ENCODE measurements at places on chromosomes 13 and 19.

DNA sequence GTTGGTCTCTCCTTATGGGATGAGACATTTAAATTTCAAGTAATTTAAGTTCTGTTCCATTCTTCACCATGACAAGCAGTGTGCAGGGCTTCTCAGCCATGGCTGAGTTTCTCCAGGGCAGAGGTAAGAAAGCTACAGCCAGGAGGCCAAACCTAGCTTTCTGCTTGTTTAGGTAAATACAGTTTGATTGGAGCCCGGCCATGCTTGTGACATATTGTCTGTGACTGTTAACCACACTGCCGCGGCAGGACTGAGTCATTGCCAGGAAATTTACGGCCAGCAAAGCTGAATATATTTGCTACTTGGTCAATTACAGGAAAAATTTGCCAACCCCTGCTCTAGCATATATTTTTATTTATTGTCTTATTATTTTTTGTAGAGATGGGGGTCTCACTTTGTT lies 10.7 kb downstream of the NLRP8 start:
- DNase-seq = no peak

GRCh38 chr13:101690871-101691270 lies 238.4 kb downstream of the ITGBL1 start:
- DNase-seq = no peak

GRCh38 chr19:16714702-16715287 lies 4.9 kb upstream of the NWD1 start:
- DNase-seq = peak; percentile 50

DNA sequence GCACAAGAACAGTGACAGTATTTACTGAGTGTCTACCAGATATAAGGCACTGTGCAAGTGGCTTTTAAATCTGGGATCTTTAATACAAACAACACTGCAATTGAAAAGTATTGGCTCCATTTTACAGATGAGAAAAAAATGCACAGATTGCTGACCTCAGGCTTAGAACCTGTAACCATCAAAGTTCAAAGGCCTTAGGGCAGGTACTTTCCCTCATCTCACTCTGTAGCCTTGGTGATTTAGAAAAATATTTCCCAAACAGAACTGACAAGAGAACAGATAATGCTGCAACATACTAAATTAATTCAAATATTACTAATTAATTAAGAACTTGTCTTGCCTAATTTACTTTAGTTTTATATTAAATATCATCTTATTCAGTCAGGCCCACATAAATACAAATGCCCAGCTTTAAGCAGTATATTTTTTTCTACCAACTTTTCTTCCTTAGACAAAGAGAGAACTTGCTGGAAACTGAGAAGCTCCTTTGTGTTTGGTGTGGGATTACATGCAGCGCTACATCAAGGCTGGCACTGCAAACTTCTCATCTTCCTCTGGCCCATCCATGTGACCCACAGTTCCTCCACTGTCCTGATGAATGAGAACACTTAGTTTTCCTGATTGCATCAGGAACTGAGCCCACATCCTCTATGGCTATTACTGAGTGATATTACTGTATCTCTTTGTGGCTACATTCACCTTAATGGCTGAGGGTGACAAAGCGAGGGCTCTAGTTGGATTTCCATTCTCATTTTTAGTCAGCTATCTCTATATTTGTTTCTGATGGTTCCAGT lies 302.1 kb downstream of the ENOX1 start:
- no peak for DNase-seq

DNA sequence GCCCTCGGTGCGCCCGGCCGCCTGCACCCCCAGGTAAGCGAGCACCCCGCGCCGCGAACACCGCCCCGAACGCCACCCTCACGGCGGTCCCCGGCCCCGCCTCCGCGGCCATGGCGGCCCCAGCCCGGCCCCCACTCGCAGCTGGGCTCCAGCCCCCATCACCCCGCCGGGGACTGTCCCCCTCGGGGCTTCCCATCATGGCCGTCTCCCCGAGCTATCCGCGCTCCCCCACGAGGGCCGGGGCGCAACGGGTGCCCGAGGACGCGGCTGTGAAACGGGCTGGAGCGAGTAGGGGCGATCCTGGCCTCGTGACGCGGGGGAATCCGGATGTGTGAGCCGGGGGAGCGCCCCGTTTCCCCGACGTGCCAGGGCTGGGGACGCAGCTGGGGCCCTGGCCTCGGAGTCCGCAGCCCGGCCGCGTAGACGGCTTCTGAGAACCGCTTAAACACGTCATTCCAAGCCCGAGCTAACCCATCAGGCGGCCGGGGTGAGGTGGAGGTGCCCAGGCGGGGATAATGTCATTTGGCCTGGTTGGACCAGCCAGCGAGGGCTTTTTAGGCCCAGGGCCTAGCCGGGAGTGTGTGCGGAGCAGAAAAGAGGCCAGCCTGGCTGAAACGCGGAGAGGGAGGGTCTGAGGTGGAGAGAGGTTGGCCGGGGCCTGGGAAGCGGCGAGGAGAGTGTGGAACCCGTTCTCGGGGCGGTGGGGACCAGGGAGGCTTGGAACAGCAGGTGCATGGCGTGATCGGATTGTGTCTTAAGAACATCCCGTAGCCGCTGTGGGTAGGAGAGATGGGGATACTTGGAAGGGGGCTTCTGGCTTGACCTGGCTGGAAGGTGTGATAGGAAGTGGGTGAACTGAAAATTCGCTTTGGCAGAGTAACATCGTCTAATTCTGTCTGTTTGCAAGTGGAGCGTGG lies 550 bp downstream of the CERS4 start:
- DNase-seq = no peak

DNA sequence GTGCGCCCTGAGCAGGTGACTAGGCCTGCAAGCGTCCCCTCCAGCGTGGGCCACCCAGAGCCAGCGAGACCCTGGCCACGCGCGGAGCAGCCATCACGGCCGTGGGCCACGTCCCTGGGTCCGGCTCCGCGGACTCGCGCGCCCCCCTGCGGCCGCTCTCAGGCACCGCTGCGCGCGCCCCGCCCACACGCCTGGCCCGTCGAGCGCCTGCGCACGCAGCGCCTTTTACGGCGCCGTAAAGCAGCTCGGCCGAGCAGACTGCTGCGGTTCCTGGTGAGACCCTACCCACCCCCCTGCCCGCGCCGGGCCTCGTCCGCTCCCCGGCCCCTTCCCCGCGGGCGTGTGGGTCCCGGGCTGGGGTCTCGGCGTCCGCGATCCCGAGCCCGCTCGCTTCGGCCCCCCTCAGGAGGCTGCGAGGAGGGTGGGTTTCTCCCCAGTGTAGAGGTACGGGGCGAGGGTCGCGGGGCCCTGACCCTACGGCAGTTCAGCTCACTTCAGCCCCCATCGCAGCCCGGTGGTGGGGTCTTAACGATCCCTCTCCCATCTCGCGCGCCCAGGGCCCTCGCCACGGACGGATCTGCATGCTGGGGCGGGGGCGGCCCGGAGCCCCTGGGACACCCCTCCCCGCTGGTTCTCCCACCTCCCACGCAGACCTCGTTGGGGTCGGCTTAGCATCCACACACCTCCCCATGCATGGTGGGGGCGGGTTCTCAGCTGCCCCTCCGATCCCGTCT lies at the start of gene TRAPPC5:
Gene TRAPPC5, plus strand, starts transcription at position 228 of the 734 bp plus-strand sequence. CDS start 1,421 bp downstream, outside the sequence.
- DNase-seq = peak; percentile 90

GRCh38 chr19:9709305-9709704 lies 34.4 kb upstream of the ZNF562 start:
- DNase-seq = no peak

DNA sequence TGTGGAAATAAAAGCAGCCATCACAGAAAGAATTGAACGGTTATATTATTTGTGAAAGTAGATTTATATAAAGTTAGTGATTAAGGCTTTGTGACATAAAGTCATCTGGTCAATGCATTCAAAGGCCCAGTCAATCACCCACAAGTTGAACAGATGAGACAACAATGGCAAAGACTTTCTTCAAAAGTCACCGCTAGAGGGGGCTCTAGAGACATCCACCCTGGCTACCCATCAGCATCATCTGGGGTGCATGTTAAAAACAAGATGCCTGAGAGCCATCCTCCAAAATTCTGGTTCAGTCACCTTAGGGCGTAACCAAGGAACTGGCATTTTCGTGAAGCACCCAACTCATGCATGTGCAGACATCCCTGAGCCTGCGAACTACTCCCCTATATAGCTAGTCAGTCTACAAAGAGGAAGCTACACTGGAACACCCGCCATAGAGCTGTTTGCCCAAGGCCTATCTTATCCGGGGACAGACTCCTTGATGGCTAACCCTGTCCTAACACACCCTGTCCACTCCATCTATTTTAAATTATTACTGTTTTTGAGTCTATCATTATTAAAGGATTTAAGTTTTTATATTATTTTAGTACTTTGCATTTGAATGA lies 970.5 kb downstream of the UQCRFS1 start:
- peak; percentile 1 for DNase-seq

GRCh38 chr13:79937311-79937710 lies 403.6 kb downstream of the SPRY2 start:
- no peak for DNase-seq

DNA sequence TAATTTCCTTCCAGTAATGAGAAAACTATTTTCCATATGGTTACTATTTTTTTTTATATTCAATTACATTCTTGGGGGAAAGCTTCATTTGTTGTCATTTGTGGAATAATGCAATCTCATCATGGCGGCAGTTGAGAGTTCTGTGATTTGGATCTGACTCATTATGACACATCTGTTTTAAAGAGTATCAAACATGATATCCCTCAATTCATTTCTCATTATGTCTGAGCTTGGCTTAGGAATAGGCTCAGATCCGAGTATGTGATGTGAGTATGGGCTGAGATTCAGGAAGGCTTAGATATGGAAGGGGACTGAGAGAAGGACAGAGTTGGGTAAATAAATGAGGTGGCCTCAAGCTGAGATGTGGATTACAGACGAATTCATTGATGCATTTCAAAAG lies 64.4 kb downstream of the POSTN start:
- no peak for DNase-seq

GRCh38 chr19:5225486-5226345 lies 114.9 kb downstream of the PTPRS start:
- no peak for DNase-seq

GRCh38 chr13:47226516-47226915 lies 329.7 kb upstream of the HTR2A start:
- DNase-seq = no peak

DNA sequence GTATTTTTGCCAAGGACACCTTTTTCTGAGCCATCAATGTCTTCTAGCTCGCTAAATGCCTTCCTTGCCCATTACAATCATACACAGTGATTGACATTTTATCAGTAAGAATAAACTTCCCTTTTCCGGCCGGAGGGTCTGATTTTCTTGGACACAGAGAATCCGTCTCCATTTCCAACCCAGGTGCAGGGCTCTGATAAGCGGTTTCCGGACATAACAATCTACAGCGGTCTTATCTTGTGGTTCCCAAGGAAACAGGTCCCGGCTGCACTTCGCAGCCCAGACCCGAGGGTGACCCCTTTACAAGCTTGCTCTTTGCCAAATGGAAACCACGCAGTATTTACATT lies 5.1 kb upstream of the ZNF77 start:
- peak; percentile 56 for DNase-seq

GRCh38 chr13:78631077-78631476 lies 27.7 kb upstream of the POU4F1 start:
- DNase-seq = no peak

- peak; percentile 45 for DNase-seq
Measured at GRCh38 chr13:51935326-51936171, 73.8 kb downstream of the CCDC70 start.

GRCh38 chr13:33751151-33751550 lies 66.8 kb upstream of the RFC3 start:
- DNase-seq = no peak

DNA sequence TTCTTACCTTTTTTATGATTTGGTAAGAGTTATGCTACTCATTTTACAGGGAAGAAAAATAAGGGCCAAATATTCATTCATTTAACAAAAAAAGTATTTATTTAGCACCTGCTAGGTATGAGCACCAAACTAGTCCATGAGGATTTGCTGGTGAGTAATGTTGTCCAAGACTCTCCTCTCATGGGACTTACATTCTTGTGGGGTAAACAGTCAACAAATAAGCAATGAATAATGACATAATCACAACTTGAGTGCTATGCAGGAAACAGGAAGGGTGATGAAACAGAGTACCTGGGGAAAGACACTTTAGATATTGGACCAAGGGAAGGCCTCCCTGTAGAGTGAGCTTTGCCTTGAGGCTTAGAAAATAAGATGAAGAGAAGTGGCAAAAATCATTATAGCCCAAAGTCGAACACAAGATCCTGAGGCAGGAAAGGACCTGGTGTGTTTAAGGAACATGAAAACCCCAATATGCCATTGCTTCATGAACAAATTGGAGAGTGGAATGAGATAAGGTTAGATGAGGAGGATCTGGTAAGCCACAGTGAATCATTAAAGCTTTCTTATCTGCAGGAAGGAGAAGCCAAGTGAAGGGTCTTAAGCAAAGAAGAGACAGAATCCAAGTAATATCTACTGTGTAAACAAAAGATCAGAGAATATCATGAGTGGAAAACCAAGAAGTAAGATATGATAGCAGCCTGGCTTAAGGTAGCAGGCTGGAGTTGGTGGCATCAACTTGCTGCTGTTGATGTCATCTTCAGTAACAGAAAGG lies 294.5 kb upstream of the NBEA start:
- no peak for DNase-seq

DNA sequence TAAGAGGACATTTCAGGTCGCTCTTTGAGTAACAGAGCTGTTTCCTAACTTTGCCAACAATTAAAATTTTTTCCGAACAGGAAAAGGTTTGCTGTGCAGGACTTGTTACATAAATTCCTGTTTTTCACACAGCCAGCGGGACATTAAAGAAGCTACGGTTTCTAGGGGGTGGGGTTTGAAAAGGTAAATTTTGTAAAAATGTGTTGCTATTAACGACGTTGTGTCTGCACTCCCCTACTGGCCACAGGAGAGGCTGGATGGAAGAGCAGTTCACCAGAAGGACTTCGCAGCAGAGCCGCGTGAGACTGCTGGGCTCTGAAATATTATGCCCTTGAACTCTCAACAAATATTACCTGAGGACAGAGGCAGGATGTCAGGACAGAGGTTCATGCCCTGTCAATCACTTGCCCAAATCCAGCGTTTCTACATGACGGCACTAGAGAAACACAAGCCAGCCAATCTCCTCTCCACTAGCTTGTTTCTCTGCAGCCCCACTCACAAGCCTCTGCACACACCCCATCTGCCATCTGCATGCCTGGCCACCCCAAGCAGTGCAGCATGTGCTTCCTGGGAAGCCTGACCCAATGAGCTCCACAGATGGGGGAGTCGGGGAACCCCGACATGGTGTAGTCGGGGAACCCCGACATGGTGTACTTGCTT lies 102.0 kb downstream of the FOXO1 start:
- no peak for DNase-seq

GRCh38 chr19:28990522-28990921 lies 222.4 kb downstream of the UQCRFS1 start:
- no peak for DNase-seq

DNA sequence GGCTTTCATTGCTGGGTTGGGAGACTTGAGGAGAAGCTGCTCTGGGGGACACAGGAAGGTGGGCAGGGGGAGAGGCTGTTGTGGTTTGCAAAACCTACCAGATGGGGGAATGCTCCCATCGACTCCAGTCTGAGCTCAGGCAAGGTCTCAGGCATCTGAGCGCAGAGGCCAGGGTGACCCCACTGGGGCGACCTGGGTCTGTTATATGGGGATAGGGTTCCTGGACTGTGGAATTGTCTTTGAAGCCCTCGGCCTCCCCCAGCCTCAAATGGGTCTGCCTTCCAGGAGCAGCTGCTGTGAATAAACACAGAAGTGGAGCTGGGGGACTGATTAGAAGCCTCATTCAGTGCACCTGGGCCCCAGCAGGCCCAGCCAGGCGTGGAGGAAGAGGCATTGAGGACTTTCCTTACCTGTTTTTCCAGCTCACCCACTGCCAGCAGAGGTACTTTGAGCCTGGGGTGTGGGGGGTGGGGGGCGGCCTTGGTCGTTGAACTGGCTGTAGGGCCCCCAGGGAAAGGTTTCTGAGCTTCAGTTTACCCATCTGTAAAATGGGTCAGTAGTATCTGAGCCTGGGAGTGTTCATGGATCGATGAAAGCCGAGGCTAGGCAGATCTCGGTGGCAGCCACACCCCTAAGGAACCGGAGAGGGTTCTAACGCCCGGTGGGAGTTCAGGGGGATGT lies 1.4 kb downstream of the CERS4 start:
- no peak for DNase-seq
